Dermis blood vessel endothelial cell (primary cell): ENCODE measurements at places on chromosomes 6 and 20. TPM values are rescaled to one million over a fixed set of nuclear protein-coding genes. Genes with fewer than 3 reads are reported as not detected.

DNA sequence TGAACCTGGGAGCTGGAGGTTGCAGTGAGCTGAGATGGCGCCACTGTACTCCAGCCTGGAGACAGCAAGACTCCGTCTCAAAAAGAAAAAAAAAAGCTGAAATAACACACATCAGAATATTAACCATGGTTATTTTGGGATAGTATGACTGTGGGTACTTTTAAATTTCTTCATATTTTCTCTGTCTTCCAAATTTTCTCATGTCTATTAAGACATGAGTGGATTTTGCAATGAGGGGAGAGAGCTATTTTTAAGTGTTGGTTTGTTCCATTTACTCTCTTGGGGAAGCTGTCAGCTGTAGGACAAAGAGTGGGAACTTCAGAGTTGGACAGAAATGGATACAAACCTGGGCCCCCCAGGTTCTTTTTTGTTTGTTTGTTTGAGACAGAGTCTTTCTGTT, 10.3 kb downstream of the ADISSP start:
- DNase-seq, result no peak

DNA sequence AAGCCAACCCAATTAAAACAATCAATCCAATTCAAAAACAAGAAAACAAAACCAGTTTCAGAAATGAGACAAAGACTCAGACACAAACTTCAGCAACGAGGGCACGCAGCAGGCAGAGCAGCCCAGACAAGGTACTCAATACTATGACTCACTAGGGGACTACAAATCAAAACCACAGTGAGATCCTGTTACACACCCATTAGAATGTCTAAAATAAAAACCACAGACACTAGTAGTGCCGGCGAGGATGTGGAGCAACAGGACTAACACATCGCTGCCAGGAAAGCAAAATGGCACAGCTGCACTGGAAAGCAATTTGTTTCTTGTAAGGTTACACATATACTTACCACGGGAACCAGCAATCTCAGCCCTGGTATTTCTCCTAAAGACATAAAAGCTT, 28.4 kb upstream of the MAS1L start:
- DNase-seq, result no peak

- no peak for DNase-seq
Measured at GRCh38 chr6:30198166-30199084, 14.8 kb downstream of the TRIM26 start.

- DNase-seq, result no peak
Measured at GRCh38 chr6:131917318-131917717, 33.9 kb downstream of the CCN2 start.

- DNase-seq, result no peak
Measured at GRCh38 chr6:98759459-98759858, 74.9 kb upstream of the POU3F2 start.

DNA sequence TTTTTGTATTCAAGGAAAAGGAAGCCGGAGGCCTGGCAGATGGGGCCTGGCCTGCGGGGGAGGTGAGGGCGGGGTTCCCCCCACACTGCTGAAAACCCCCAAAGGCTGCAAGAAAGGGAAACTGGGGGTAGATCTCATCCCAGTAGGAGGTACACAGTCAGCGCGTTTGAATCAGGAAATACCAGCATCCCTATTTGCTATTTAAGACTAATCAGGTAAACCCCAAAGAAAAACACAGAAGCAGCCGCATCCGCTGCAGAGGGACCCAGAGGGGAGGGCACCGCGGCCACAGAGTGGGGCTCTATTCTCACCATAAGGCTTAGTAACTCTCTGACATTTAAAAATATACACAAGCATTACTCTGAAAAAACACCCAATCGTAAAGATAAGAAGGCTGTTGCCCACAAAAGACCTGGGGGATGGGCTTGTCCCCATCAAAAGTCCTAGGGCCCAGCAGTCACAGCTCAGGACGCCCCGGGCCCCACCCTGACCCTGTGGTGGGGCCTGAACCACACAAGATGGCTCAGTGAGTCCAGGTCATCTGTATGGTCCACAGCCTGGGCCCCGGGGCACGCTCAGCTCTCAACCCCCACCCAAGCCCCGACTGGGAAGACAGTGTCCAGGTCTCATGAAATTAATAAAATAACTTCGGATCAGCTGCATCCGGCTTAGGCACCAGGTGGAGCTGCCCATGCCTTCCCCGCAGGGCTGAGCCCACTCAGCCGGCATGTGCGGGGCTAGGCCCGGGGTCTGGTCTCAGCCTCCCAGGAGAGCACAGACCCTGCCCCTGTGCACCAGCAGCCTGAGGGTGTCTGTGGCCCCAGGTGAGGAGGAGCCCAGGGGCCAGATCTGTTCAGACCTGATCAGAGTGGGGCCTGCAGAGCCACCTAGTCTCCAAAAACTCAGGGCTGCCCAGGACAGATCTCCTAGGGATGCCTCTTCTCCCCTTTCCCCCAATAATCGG, 31.0 kb downstream of the KCNQ2 start:
- DNase-seq, result no peak

DNA sequence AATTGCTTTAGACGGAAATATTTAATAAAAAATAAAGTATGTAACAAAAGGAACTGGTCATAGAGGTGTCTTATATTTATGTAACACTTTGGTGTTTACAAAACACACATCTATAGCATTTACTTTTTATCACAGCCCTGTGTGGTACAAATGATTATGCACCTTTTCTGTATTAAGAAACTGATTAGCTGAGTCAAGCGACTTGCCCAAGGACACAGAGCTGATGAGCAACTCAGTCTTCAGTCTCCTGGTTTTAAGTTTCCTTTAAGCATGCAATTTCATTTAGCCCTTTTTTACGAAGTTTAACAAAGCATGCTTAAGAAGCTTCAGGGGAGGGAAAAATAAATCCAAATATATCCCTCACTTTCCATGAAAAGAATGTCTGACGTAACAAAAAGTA, 2.5 kb downstream of the DCDC2 start:
- no peak for DNase-seq

GRCh38 chr6:159163901-159164370, 5.3 kb upstream of the FNDC1 start:
- no peak for DNase-seq

DNA sequence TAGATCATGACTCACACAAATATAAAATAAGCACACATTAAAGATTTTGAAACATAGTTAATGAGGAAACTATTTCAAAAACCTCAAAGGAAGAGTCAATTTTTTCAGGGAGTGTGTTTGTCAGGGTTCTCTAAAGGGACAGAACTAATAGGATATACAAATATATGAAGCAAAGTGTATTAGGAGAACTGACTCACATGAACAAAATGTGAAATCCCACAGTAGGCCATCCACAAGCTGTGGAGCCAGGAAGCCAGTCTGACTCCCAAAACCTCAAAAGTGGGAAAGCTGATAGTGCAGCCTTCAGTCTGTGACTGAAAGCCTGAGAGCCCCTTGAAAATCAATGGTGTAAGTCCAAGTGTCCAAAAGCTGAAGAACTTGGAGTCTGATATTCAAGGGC, 898.0 kb upstream of the EYS start:
- no peak for DNase-seq

GRCh38 chr6:22036275-22036674, 260.6 kb downstream of the PRL start:
- peak; percentile 92 for DNase-seq

DNA sequence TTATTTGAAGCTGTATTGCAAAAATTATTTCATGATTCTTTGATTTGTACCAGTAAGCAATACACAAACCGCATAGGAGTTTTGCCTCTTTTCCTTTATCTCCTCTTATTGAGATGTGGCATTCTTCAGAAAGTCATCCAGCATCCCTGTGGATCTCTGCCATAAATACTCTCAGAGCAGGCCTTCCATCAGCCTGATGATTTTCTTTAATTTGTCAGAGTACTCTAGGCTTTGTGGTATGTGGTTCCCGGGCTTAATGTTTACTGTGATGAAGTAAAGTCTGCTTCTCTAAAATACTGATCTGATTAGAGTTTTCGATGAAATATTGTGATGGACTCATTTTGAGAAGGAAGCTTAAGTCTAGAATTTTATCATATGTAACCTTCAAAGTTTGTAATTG, 31.1 kb upstream of the SLC35D3 start:
- no peak for DNase-seq

GRCh38 chr6:158043586-158044524, 62.2 kb downstream of the SYNJ2 start:
- DNase-seq, result no peak

DNA sequence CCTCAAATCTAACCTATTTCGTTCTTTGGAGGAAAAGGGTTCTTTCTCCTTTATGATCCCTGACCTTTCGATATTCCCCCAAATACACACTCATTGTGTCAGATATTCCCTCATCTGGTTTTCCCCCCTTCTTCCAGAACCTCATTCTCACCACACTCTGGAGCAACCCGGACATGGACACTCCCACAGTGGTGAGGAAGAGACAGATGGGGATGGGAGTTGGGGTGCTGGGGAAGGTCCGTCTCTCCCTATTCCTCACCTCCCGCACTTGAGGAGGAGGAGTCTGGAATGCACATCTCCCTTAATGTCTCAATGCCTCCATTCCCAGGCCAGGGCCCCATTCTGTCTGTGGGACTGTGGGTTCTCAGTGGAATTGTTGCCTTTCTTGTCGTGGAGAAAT, 1.3 kb downstream of the SLC39A7 start:
- DNase-seq, result no peak

- no peak for DNase-seq
Measured at GRCh38 chr6:30964075-30964474, 19.4 kb upstream of the MUC21 start.

- DNase-seq, result no peak
Measured at GRCh38 chr20:57837208-57838035, 127.6 kb upstream of the PMEPA1 start.

GRCh38 chr20:33733654-33734576, 2.1 kb downstream of the ZNF341 start:
- DNase-seq, result peak; percentile 69

DNA sequence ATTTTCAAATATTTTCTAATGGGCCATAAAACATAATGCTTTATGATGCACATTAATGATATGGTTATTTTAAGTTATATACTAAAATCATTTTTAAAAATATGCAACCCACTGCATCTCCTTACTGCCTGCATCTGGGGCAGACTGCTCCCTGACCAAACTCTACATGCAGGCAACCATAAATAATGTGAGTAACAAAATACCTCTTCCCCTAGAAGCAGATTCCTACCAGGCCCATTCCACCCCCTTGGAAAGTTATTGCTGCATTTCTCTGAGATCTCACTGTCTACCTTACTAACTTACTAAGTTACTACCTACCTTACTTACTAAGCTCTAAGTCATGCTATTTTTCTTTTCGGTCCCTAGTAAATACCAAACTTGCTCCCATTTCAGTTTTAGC, 71.8 kb downstream of the ATG5 start:
- DNase-seq, result no peak

GRCh38 chr6:69780585-69781178, 16.1 kb downstream of the LMBRD1 start:
- DNase-seq, result no peak

DNA sequence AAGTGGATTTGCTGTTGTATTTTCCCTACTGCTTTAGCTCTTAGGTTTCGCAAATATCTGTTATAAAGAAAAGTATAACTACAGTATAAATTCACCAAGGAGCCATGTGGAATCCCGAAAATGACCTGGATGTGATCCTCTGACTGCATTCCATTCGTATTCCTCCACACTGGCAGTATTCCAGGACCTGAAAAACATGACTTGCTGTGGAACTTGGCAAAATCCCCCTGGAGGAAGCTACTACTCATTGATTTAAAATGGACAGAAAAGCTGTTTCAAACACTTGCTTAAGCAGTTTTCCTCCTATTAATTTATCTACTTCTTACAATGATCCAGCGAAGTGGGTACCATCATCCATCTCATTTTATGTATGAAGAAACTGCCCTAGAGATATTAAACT, 13.3 kb upstream of the ENPP5 start:
- DNase-seq, result peak; percentile 64

DNA sequence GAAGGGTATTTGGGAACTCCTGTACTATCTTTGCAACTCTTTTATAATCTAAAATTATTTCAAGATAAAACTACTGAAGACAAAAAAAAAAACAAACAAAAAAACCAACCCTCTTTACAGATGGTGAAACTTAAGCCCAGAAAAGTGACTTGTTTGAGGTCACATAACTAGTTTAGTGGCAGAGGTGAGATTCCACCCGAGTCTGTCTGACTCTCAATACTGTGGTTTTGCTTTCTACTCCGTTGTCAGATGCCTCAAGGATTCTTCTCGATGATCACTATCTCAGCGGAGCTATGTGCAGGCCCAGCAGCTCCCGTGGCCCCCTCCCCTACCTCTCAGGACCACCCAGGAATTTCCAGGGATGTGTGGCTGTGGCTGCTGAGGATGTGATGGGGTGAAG, 36.1 kb upstream of the KCNB1 start:
- no peak for DNase-seq

DNA sequence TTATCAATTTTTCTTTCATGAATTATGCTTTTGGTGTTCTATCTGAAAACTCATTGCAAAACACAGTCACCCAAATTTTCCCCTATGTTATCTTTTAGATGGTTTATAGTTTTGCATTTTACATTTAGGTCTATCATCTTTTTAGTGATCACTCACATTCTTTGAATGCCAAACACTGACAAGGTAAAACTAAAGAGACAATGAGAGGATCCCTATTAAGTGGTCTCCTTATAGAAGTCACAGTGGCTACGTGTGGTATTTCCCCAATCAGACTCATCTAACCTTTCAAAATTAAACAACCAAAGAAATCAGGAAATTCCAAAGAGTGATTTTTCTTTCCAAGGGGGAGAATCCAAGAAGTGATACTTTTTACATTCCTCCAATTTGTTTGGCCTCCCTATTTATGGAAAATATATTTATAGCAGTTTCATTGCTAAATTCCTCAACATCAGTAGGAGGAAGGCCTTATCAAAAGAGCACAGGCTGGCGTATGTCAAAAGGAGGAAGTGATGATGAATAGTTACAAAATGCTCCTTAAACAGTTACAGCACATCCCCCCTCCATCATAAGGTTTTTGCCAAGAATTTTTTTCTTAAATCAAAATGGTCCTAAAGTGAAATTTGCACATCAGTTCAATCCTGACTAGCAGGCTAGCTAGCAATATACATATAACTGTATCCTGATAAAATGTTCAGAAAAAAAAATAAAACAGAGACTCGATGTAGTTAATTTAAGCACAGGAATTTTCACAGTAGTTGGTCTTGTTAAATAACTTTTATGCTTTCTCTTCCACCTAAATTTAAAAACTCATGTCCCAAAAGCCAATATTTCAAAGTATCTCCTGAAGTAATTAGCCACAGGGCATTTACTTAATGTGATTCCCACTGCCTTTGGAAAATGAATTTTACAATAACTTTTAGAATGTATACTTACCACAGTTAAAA, 76.2 kb upstream of the IPCEF1 start:
- DNase-seq, result peak; percentile 96

FNDC11 gene
- 1.2 and 2.4 TPM in 2 replicates for total RNA-seq

SIM1 gene
- total RNA-seq, result 0.09 and 0.17 TPM in 2 replicates

DEFB124 gene
- total RNA-seq, result not detected in 2 replicates

SIRPB2 gene
- total RNA-seq, result 0.51 and 1.3 TPM in 2 replicates

MRAP2 gene
- total RNA-seq, result 2.7 and 3.1 TPM in 2 replicates

HSPA1L gene
- 0.51 and 0.85 TPM in 2 replicates for total RNA-seq

CCDC170 gene
- not detected in 2 replicates for total RNA-seq

R3HDML gene
- total RNA-seq, result not detected in 2 replicates

UBE2J1 gene
- 48.2 and 65.5 TPM in 2 replicates for total RNA-seq

TCF15 gene
- total RNA-seq, result 2.0 and 2.7 TPM in 2 replicates

SLC13A3 gene
- 0.05 TPM in 1 of 2 replicates, not detected in the other for total RNA-seq
